ENCODE measurements at places on chromosomes 16 and 17.

- DNase-seq: no peak
These were observed 5.5 kb downstream of the USP6 start for GRCh38 chr17:5121186-5121841.

DNA sequence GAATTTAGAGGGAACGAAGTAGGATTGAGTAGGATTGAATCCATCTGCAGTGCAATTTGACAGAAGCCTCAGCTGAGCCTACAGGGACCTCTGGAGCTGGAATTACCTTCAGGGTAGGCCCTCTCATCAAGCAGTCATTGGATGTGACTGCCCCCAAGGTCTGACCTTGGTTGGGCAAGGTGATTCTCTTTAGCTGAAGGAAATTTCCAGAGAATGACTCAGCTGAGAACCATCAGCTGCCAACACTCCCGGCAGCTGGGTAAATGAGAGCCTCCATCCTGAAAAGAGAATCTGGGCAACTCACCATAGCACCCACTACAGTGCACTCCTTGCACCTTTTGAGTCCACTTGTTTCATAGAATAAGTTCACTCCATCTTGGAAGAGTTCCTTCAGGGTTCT, 113.5 kb upstream of the MED13 start:
- DNase-seq: no peak

- DNase-seq: peak; percentile 49
These were observed 43.3 kb downstream of the BCAS3 start for GRCh38 chr17:60720763-60721531.

- DNase-seq: no peak
These were observed 5.7 kb downstream of the NECAB2 start for GRCh38 chr16:83973581-83974385.

GRCh38 chr17:49384951-49385350, 22.9 kb upstream of the ZNF652 start:
- DNase-seq: no peak

GRCh38 chr17:57486882-57487301, 230.6 kb downstream of the MSI2 start:
- DNase-seq: no peak

DNA sequence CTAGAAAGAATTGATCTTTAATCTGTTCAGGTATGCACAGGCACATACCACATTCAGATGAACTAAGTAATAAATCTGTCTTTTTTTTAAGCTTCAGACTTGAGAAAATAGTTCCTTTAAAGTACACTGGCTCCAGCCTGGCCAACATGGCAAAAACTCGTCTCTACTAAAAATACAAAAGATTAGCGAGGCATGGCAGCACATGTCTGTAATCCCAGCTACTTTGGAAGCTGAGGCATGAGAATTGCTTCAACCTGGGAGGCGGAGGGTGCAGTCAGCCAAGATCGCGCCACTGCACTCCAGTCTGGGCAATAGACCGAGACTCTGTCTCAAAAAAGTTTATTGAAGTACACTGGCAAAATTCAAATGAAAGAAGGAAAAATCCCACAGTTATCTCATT, 111.0 kb upstream of the NETO2 start:
- DNase-seq: no peak

GRCh38 chr17:80539022-80539641, 5.5 kb upstream of the RPTOR start:
- no peak for DNase-seq
